ENCODE measurements at places on chromosomes 2 and 18.

GRCh38 chr2:138503087-138503442 is 1.5 kb downstream of the SPOPL start:
- no peak for DNase-seq

GRCh38 chr2:151664520-151664919 is 69.8 kb downstream of the NEB start:
- DNase-seq: no peak

GRCh38 chr2:102138331-102138730 is 4.2 kb upstream of the IL1R1 start:
- no peak for DNase-seq

DNA sequence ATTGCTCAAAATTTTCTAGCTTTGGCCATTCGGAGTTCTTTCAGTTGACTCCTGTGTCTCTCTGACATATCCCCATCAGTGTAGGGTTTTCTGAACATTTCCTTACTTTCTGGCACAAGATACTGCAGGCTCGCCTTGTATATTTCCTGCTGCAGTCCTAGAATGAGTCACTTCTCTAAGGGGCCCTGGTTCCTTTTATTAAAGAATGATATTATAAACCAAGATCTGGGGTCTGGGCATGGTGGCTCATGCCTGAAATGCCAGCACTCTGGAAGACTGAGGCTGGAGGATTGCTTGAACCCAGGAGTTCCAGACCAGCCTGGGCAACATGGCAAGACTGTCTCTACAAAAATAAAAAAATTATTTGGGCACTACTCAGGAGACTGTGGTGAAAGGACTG is 3.0 kb upstream of the RPL37A start:
- no peak for DNase-seq

DNA sequence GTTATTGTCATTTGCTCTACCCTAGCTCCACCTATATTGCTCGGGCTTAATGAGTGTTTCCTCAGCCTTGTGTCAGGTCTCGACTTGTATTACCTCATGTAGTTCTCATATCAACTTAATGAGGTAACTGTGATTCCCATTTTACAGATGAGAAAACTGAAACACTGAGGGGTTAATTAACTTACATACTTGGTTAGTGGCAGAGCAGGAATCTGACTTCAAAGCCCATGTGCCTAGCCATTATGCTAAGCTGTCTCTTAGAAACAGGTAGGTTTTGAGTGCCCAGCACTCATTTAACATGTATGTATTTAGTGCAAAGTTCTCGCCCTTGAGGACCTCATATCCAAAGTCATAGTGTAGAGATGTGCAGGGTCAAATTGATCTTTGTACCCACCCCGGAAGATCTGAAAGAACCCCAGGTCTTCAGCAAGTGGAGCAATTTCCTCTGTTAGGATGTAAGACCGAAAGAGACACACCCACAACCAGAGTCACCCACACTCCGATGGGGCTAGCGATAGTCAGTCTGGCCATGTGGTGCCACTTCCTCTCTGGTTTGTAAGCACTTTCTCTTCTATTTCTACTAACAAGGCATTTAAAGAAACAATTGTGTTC is 121.0 kb upstream of the SLC39A10 start:
- no peak for DNase-seq

DNA sequence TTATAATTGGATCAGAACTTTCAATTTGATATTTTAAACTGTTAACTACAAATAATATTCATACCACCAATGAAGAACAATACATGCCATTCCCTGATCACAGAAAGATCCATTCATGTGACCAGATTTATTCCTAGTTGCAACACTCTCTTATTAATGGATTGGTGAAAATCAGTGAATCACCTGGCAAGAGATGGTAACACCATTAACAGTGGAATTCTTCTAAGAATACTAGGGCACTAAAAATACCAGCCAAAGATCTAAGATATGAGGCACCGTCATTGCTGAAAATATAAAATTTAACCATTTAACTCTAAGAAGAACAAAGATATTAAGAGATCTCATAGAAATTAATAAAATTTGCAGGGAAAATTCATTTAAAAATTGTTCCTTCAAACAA is 58.1 kb downstream of the MAP4K3 start:
- DNase-seq: no peak

DNA sequence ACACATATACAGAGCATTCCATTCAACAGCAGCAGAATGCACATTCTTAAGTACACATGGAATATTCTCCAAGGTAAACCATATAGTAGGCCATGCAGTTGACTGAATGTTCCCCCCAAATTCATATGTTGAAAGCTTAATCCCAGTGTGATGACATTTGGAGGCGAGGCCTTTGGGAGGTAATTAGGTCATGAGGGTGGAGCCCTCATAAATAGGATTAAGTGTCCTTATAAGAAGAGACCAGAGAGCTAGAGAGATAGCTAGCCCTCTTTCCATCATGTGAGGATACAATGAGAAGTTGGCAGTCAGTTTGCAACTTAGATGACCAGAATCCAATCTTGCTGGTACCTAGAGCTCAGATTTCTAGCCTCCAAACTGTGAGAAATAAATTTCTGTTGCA is 27.6 kb downstream of the TMEM185B start:
- DNase-seq: no peak

DNA sequence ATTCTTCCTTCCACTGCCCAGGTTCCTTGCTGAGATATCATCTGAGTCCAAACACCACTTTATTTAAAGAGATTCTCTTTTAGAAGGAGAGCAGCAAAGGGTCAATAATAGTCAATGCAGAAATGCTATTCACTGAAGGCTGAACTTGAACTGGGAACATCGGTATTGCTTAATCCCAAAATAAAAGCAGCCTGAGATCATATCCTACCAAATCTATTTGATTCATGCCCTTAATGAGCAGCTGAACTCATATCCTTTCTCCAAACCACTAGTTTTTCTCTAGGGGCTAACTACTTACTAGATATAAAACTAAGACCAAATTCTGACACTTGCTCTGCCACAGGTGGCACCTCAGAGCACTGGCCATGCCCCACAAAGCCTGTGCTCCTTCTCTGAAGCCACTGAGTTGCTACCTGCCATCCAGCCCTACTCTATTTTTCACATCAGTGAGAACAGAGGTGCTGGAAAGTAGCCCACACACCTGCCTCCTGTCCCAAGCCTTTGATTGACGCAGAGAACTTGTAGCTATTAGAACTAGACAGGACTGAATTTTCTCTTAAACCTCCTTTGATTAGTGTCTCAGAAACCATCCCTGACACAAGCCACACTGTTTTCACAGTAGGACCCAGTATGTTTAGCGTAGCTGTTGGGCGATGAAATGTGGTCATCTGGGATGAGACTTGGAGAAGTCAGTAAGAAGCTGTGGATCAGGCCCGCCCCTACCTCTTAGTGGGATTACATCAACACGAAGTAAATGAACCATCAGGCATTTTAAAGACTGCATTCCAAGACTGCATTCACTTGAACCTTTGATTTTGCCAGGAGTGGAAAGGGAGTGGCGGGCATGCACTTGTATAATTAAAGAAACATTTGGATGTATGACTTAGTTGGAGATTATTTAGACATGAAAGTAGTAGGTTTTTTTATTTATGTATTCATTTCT is 124.3 kb downstream of the RBMS1 start:
- DNase-seq: no peak

DNA sequence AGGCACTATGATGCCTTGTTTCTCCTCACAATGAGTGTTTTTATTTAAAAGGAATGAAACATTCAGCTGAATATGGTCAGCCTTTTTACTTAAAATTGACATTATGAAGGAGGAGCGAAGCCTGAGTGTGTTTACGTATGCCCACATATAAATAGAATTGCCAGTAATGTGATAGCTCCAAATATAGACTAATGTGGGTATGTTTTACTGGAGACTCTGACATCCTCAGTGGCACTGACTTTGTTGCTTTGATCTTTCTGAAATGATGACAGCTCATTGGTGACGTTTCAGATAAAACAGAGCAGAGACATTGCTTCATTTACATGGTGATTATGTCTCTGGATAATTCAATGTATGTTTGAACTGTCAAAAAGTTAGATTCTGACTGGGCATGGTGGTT is 167.0 kb downstream of the MGAT5 start:
- no peak for DNase-seq

DNA sequence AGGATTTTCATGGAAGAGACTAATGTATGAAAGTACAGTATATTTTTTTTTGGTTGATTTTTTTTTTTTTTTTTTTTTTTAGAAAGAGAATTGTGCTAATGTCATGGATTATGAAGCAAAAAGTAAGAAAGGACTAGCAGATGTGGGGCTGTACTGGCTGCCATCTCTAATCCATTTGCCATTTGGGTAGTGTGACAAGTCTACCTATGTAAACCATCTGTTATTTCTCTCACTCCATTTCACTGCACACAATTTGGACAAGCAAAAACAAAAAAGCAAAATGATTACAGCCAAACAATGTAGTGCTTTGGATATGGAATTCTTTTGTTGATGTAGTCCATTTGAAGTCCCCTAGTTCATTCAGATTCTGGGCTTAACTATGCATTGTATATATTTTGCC is 1355.4 kb downstream of the LRP1B start:
- no peak for DNase-seq

DNA sequence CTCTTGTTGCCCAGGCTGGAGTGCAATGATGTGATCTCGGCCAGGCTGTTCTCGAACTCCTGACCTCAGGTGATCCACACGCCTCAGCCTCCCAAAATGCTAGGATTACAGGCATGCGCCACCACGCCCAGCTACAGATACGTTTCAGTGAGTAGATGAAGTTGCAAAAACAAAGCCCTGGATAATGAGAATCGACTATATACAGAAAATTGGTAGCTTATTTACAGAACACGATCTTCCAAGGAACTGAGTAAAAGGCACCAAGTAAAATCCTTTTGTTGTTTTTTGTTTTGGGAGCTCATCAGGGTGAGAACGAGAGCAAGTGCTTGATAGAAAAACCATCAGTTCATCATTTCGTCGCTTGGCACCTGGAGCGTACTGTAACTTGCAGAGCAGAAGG is 62.8 kb downstream of the MYCN start:
- DNase-seq: no peak

DNA sequence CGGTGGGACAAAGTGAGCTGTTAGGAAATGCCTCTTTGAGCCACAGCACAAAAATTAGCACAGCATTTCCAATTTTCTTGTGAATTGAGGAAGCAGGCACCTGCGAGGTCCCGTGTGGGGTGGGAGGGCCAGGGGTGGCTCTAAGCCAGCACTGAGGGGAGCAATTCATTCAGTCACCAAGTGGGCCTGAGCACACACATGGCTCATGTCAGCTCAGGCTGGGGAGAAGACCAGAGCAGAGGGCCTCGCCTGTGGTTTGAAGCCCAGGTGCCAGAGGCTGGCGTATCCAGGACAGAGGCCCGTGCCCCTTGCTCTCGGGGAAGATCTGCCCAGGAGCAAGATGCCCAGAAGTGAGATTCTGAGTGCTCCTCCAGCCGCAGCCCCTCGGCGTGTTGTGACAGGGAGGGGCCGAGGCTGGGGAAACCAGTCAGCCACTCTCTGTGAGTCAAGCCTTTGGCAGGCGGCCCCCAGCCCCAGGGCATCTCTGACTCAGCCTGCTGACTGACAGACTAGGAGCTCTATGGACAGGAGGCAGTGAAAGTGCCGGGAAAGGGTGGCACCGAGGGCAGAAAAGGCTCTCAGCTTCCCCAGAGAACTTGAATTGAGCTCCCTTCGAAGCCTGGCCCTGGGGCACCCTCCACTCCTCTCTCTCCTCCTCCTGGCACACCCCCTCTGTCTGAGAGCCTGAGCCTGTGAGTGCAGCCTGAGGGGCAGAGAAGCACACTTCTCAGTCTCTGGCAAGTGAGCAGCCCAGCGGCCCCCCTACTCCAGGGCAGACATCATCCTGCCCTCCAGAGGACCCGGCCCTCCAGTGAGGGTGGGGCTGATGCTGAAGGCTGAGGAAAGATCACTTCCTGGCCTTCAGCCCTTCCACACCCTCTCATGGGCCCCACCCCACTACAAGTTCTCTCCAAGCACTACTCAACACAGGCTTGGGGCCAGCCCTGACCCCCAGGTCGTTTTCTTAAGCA is 32.3 kb downstream of the CYP26B1 start:
- no peak for DNase-seq

DNA sequence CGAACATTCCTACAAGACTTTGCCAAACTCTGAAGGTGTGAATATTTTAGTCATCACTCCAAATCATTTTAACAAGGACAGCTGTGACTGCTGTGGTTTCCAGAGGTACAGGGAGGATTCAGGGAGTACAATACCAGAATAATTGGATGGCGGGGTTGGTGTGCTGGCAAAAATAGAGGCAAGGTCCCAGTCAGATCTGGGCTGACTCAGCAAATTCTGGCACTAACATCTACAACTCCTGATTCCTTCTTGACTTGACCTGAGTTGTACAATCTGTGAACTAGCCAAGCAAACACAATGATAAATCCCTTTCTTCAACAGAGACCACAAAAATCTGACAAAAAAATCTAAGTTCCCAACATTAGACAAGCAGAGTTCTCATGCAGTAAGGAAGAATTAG is 40.4 kb downstream of the RMP24 start:
- DNase-seq: no peak

- DNase-seq: no peak
Observed at GRCh38 chr2:124582387-124582786, 557.3 kb downstream of the CNTNAP5 start.

DNA sequence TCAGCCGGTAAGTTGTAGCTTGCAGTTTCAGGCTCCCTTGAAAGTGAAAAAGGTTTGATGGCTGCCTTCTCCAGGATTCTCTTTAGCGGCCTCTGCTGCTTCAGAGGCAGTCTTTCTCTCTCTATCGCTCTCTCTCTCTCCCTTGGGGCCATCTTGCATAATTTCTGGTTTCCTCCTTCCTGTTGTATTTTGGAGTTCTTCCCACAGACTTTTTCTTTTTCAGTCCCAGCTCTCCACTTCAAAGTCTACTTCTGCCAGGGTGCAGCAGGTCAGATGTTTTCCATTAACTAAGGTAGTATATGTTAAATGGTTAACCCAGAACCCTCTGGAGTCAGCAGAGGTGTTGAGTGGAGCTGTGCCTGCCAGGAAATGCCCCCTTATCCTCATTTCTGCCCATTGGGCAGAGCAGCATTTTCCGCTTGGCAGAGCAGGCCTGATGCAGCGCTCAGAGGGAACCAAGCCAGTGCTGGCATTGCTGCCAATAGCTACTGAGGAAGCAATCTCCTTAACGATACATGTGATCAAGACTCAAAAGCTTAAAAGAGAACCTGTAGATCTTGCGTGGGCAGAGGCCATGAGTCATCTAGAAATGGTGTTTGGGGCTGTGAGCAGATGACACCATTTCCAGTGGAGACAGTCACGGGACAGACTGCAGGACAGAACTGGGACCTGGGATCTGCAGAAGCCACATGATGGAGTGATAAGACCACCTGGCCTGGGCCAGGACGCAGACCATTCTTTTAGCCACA is 20.8 kb downstream of the DBI start:
- peak; percentile 45 for DNase-seq

GRCh38 chr2:73217160-73217559 is 3.1 kb downstream of the SMYD5 start:
- DNase-seq: no peak

GRCh38 chr18:78128004-78128403 is 851.6 kb upstream of the SALL3 start:
- DNase-seq: no peak

DNA sequence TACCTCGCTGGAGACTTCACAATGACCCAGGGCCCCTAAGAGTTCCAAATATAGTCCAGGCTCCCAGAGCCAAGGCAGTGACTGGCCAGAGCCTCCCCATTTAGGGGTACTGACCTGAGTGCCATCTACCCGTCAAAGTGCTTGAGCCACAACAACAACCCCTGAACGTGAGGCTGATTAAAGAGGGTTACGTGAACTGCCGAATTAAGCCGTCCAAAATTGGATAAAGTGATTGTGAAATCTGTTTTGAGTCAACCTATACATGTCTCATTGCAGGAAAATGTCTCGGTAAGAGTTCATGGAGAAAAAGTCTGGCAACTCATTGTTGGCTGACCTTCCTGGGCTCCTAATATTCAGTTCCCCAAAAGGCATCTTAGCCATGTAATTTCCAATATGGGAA is 116.3 kb downstream of the TTC32 start:
- no peak for DNase-seq

GRCh38 chr18:23688528-23688927 is 725 bp upstream of the LAMA3 start:
- DNase-seq: no peak

Data from NCI-H1092 (cell line).